ENCODE measurements at places on chromosomes 12 and 14.

DNA sequence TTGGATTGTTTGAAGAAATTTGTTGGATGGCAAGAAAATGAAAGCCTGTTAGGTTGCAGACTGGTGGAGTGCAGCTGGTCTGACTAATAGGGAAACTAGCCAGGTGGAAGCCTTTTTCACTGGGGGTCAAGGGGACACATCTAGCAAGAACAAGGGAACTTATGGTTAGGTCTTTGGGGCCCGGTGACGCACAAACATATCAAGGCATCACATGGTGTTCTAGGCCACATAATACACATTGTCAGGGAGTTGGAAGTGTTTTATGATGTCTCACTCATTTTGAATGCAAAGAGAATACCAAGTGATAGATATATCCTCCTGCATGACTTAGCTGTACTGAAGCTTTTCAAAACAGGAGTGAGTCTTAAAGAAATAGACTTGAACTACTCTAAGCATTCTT, 351.2 kb downstream of the KCNH5 start:
- DNase-seq: no peak

- DNase-seq: no peak
Measured at GRCh38 chr14:102500713-102501112, 8.9 kb downstream of the ANKRD9 start.

GRCh38 chr12:114701104-114701414, 17.1 kb upstream of the TBX3 start:
- DNase-seq: no peak

DNA sequence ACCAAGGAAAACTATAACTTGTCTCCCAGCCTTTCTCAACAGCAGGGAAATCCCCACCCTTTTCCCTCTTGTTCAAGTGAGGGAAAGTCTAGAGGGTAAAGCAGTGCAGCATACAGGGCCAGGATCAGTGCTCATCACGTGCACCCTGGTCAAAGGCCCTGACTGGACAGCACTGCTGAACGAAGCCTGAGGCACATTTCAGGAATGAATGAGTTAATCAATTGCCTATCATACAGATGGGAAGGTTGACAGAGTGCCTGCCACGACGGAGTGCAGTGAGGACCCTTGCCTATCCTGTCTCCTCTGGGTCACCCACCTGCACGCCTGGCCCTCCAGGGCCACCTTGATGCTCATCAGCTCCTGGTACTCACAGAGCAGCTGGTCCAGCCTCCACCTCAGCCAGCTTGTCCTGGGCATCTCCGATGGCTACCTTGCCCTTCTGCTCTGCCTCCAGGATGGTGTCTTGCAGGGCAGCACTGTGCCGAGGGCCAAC, 11.7 kb upstream of the KRT73 start:
- DNase-seq: no peak

- DNase-seq: no peak
Measured at GRCh38 chr14:72775923-72776554, 117.9 kb downstream of the DPF3 start.

DNA sequence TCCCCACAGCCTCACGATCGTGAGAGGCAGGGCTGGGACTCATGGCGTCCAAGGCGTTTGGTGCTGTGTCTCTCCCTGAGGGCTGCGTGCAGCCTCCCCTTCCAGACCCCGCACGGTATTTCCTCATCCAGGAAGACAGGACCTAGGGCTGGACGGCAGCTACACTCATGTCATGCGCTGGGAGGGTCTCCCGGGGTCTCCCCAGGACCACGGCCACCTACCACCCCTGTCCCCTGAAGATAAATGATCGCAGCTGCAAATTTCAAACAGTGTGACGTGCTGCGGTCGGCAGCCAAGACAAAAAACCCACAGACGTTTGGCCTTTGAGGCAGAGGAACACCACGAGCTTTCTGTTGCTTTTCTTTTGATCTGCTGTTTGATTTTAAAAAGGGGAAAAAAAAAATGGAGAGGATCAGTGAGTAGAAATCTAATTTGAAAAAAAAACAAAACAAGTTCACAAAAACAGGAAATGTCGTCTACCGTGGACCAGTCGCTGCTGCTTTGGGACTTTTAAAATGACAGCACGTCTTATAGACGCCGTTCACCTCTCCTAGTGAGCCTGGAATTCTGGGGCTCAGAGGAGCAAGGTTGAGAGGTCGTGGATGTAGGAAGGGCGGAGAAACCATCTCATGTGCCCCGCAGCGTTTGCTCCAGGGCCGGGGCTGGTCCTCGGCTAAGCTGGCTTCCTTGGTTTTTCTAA, 237.6 kb downstream of the SLC41A2 start:
- peak; percentile 80 for DNase-seq

GRCh38 chr12:108850854-108851573, 6.4 kb downstream of the SSH1 start:
- DNase-seq: peak; percentile 19

DNA sequence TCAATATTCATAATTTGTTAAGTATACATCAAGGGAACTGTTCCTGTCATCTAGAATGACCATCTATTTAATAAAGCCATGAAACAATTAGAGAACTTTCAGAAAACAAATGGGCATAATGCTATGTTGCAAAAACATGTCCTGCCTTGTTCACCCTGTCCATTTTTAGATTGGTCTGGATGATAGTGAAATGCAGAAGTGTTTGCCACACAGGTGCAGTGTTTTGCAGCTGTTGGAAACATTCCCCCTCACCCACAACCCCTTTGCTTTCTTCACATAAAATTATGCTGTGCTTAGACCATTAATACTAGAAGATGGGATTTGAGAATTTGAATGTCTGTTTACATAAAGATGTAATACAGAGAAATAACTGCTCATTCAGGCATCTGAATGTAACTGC, 36.5 kb downstream of the LEMD3 start:
- no peak for DNase-seq

GRCh38 chr14:92502541-92503286, 10.9 kb upstream of the RIN3 start:
- no peak for DNase-seq

- DNase-seq: no peak
Measured at GRCh38 chr12:22971701-22972191, 346.8 kb downstream of the ETNK1 start.

GRCh38 chr12:69524331-69524630, 54.1 kb downstream of the FRS2 start:
- no peak for DNase-seq

DNA sequence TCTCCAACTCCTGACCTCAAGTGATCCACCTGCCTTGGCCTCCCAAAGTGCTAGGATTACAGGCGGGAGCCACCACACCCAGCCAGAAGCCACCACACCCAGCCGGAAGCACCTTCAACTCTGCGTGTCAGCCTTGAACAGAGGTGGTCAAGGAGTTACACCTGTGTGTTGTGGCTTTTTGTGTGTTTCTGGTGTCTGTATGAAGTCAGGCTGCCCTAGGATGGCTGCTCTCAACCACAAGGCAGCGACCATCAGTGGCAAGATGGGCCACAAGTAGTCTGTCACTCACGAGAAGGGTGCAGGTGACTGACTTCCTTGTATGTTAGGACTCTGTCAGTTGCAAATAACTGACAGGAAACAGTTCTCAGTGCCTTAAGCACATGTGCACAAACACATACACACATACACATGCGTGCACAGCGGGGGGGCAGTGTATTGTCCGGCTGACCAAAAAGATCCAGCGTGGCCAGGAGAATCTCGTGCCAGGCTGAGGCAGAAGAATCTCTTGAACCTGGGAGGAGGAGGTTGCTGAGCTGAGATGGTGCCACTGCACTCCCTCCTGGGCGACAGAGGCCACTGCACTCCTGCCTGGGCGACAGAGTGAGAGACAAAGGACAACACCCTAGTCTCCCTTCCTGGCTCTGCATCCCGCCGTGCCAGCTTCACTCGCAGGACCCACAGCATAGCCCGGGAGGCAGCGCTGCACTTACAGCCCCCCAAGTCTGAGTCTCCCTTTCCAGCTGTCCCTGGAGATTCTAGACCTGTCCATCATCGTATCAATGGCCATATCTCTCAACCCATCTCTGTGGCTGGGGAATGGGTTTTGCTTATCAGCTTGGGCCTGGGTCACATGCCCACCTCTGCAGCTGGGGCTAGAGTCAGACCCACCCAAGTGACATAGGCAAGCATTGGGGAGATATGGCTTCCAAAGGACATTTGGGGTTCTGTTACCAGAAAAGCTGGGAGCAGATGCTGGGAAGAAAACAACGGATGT, 13.7 kb downstream of the P2RX4 start:
- peak; percentile 46 for DNase-seq

DNA sequence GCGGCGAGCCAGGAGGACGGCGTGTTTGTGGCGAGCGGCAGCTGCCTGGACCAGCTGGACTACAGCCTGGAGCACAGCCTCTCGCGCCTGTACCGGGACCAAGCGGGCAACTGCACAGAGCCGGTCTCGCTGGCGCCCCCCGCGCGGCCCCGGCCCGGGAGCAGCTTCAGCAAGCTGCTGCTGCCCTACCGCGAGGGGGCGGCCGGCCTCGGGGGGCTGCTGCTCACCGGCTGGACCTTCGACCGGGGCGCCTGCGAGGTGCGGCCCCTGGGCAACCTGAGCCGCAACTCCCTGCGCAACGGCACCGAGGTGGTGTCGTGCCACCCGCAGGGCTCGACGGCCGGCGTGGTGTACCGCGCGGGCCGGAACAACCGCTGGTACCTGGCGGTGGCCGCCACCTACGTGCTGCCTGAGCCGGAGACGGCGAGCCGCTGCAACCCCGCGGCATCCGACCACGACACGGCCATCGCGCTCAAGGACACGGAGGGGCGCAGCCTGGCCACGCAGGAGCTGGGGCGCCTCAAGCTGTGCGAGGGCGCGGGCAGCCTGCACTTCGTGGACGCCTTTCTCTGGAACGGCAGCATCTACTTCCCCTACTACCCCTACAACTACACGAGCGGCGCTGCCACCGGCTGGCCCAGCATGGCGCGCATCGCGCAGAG, 873 bp downstream of the PLXNC1 start:
- peak; percentile 44 for DNase-seq

GRCh38 chr12:29634057-29634456, 136.6 kb upstream of the OVCH1 start:
- DNase-seq: no peak

- no peak for DNase-seq
Measured at GRCh38 chr14:67973436-67973835, 153.9 kb downstream of the RAD51B start.

GRCh38 chr14:98748966-98749365, 523.0 kb downstream of the BCL11B start:
- no peak for DNase-seq

GRCh38 chr12:95397571-95397970, 76.4 kb upstream of the METAP2 start:
- DNase-seq: no peak

DNA sequence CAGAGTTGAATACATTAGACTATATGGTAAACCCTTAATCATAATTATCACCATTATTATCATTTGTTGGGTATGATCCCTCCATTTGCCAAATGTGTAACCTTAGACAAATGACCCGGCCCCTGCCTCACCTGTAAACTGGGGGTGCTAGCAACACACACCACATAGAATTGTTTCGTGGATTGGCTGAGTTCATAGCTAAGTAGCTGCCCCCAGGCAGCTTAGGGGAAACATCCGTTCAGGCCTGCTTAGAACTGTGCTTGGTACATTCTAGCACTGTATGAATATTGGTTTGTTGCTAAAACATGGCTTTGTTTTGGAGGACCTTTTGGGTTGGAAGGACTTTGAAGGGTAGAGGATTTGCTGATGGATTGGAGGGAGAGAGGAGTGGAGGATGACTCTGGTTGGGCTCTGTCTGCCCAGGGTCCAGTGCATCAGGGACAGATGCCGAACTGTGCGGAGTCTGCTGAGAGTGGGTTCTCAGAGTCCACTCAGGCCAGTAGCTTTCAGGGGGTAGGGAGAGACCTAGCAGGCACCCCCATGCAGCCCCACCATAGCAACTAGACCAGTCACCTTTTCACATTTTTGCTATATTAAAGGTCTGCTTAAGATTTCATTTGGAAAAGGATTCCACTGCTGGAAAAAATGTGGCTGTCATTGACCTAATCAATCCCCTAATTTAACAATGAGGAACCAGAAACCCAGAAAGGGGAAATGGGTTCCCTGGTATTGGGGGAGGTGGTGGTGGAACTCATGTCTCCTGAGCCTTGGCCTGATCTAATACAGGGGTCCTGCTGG, 2.2 kb downstream of the RIN3 start:
- no peak for DNase-seq

- DNase-seq: no peak
Measured at GRCh38 chr12:15603474-15604085, 185.6 kb downstream of the EPS8 start.

- no peak for DNase-seq
Measured at GRCh38 chr14:66247662-66248193, 238.4 kb upstream of the CCDC196 start.

DNA sequence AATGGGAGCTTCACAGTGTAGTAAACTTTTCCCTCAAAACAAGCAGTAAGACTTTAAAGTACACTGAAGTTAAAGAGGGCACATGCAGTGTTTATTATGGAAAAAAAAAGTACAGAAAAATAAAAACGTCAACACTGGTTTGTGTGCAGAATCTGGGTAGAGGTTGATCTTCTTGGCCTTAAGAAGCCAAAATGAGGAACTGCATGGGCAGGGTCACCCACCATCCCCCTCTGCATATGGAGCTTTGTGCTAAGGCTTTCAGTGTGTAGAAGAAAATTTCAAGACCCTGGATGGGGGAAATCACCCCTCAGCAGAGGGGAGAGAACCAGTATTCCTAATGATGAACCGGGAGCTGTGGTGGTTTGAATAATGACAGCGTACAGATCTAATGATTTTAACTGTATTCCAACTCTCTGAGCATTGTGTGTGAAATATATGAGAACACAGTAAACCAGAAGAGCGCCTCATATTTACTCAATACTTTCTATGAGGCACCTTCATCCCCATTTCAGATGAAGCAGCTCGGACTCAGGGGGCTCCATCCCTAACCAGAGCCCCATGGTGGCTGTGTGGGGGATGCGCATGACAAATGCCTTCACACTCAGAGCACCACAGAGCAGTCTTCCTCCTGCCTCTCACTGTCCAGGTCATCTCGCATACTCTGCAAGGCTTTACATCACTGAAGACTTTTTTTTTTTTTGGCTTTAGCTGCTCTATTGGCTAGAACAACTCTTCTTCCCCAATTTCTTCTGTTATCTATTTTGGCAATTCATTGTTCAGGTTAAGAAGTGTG, 33.4 kb downstream of the ACADS start:
- DNase-seq: no peak

DNA sequence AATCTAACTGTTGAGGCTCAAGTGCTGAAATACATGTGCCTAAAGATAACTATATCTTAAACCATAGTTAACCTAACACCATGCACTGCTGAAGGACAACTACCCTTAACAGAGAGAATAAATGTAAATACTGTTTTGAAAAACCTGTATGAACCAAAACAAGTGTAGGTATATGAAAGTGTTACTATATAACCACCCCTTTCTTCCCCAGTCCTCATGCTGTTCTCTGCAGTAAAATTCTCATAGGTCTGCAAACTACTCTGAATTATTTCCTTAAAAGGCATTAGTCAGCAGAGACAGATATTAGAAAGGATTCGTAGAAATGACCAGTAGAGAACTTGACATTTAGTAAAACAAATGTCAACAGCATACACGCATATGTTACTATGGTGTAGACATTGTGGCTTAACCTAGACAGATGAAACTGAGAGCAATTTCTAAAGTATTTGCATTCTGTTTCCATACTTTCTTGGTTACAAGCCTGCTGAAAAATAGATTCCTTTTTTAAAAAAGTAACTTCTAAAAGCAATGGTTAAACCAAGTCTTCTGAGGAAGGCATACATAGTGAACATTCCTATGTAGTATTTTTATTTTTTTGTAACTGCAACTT, 13.9 kb downstream of the CSRP2 start:
- no peak for DNase-seq
